Stimulated activated CD8-positive, alpha-beta memory T cell treated with anti-CD3 and anti-CD28 coated beads, Interleukin-4, amount 100 ng/mL, for 4 hours (primary cell): ENCODE measurements at places on chromosomes 2 and 18.

- DNase-seq: no peak
Measured at GRCh38 chr2:236205867-236206645, 37.9 kb upstream of the GBX2 start.

GRCh38 chr2:96642564-96643360, at the start of gene FER1L5:
FER1L5 (plus strand) TSS chr2:96642764; CDS start chr2:96642837, 73 bp downstream.
- no peak for DNase-seq

DNA sequence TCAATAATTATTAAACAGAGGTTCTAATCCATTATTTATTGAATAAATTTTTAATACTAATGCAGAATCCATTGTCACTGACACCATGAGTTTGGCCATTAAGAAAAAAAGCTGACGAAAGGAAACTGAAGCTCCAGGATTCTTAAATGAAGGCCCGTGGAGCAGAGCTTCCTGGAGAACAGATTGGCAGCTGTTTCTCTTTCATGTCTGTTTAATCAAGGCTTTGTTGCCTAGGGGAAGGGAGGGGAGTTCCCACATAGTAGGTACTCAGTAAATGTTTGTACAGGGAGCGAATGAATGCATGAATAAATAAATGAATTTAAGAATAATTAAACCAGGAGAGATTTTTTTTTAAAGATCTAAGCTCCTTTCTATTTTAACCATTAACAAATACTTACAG, 315.1 kb upstream of the KLHL29 start:
- DNase-seq: no peak

- no peak for DNase-seq
Measured at GRCh38 chr2:20671036-20671735, 4.2 kb downstream of the GDF7 start.

GRCh38 chr2:42252464-42252863, 83.3 kb downstream of the EML4 start:
- DNase-seq: peak; percentile 12

DNA sequence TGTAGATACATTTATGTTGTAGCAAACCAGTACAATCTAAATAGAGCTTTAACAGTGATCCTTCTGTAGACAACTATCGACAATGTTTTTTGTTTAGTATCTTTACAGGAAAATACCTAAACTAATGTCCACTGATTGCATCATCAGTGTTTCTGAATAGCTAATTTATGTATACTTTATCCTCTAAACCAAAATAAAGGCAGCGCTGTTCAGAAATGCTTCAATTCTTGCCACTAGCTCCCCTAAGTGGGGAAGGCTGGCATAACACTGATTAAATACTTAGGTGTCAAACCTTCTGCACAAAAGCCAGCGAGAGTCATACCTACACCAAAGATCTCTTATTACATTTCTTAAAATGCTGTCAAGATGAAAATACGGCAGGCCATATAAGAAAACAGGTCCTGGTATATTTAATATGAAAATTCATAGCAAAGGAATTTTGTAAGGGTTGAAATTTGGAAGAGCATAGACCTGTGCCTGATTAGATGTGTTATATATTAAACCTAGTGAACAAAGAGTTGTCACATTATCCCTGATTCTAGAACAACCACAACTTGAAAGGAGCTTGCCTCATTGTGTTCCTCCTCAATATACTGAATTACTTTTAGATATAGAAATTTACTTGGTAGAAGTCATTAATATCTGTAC, 1693.4 kb upstream of the SLC39A10 start:
- DNase-seq: no peak

DNA sequence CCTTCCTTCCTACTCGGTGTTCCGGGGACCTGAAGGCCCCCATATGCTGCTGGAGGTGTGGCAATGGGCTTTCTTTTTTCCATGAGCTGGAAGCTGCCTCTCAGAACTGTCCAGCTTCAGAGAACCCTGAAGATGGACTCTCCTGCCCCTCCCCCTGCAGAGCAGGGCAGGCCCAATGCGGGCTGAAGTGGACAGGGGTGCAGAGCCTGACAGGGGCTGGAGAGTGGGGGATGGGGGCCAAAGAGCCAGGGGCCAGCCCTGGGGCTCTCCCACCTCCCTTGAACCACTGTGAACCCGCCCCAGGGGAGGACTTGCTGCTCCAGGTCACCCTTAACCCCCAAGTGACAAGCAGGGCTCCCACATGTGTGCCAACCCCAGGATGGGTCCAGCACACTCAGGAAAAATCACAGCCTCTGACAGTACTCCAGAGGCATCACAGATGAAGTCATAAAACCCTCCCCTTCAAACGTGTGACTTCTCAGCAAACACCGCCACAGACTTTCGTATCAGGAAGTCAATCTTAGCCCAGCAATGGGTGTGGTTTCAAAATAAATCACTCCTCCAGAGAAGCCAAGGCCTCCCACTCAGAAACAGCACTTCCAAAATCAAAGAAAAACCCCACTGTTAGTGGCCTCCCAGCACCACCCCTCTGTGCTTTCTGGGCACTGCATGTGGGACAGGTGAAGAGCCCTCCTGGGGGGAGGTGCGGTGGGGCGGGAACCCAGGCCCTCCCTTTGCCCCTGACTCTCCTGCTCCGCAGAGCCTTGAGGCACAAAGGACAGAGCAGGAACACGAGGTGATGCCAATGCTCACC, 135.8 kb downstream of the HDAC4 start:
- DNase-seq: no peak

DNA sequence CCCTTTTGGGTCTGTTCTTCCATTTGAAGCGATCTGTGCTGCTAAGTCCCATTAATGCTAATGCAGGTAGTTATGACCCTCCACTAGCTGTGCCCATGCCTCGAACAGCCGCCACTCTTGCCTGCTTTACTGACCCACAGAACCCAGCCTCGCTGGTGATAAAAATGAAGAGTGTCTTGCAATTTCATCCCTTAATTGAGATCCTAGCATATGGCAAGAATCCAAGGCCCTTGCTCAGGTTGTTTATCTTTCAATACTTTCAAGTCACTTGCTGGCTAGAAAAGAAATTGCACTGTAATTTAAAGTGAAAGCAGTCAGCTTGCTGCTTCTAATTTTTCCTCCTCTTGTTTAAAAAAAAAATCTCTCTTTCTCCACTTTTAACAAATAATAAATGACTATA, 73.6 kb downstream of the ZNF521 start:
- no peak for DNase-seq

GRCh38 chr2:162217598-162217997, 25.6 kb downstream of the FAP start:
- DNase-seq: no peak

DNA sequence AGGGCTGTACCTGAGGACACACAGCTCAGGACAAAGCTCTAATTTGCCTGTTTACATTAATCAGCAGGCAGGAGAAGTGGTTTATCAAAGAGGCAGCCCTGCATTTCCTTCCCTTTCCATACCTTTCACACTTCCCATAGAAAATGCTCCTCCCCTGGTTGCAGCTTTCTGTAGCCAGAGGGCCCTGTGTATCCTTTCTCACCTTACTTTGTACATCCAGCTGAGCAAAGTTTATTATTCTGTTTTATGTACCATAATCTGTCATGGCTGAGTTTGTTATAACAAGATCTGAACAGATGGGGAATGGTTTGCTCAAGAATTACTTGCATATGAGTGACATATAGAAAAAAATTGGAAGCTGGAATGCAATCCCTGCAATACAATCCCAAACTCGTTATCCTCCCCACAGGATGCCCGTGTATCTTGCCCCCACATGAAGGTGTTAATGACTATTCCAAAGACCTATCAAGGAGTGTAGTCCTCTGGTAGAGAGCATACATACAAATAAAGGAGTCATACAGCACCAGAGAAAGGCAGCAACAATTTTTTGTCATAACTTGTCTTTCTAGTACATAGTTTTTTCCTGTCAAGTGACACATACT, 1025.8 kb upstream of the KLHL29 start:
- no peak for DNase-seq

DNA sequence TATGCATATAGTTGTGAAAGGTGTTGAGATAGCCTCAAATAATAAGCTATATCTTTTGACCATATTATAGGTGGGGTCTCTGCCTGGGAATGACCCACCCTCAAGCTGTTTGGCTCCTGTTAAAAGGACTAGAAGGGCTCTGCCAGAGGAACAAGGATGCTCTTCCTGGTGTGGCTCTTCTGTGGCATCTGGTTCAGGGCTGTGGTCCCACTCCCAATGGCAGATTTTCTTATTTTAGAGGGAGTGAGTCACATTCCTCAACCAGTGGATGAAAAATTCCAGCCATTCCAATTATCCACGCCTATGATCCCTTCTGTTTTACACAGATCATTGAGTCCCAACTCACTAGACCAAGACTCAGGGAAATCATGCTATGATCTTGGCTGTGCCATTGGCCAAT, 119.9 kb downstream of the PARD3B start:
- DNase-seq: no peak

GRCh38 chr2:15073664-15074063, 441.1 kb downstream of the LRATD1 start:
- no peak for DNase-seq

- no peak for DNase-seq
Measured at GRCh38 chr2:79189465-79189864, 29.9 kb upstream of the REG3A start.

GRCh38 chr2:154240921-154241379, 369.2 kb downstream of the GALNT13 start:
- DNase-seq: no peak

DNA sequence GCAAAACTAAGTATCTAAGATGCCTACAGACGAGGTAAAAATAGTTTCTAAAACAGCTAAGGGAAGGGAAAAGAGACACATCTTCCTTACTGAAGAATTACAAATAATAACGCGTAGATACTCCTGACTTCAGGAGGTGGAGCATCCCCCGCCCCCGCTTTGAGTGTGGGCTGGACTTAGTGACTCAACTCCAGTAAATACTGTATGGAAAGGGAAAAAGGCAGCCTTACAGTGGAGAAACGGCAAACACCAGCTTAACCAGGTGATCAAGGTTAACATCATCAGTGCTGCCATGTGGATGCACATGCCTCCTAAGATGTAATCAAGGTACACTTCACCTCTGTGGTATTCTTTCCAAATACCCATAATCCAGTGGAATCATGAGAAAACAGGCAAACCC, 47.9 kb downstream of the HADHB start:
- no peak for DNase-seq

- no peak for DNase-seq
Measured at GRCh38 chr2:11774600-11774999, 28.2 kb downstream of the LPIN1 start.

DNA sequence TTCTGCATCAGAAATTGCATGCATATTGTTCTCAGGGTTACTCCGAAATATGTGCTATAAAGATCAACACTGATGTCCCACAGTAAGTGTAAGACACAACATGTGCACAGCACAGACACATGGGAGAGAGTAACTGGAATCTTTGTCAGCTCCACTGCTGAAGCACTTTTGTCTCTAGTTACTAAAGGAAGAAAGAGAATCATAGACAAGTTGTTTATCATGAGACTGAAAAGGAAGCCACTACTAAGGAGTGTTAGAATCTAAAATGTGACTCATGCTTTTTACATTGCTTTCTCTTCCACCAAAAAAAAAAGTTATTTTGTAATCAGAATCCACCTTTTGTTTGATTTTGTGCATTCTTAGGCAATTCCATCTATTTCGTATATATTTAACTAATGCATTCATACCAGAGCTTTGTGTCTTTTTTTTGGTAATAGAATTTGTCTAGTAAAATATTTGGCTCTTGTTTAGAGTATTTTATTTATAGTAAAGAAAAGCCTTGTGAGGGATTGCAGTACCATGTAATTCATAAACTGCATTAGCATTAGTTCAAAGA, 502.4 kb downstream of the FBXO15 start:
- DNase-seq: no peak

GRCh38 chr2:173972165-173972564, 7.0 kb upstream of the SP3 start:
- no peak for DNase-seq

DNA sequence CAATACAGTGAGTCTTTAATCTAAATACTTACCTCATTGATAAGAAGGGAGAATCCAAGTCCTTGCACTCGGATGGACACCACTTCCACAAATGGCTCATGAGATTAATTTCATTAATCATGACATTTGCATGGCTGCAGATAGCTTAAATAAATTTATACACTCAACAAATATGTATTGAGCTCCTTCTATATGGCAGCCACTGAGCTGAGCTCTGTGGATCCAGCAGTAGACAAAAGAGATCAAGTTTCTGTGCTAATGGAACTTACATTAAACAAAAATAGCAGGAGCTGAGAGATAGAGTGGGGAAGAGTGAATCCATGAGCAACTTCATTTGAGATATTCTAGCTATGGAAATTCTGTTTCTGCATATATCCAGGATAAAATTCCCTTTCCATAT, 44.4 kb downstream of the RAB27B start:
- no peak for DNase-seq

GRCh38 chr2:42545841-42546390, 22.5 kb upstream of the MTA3 start:
- no peak for DNase-seq

DNA sequence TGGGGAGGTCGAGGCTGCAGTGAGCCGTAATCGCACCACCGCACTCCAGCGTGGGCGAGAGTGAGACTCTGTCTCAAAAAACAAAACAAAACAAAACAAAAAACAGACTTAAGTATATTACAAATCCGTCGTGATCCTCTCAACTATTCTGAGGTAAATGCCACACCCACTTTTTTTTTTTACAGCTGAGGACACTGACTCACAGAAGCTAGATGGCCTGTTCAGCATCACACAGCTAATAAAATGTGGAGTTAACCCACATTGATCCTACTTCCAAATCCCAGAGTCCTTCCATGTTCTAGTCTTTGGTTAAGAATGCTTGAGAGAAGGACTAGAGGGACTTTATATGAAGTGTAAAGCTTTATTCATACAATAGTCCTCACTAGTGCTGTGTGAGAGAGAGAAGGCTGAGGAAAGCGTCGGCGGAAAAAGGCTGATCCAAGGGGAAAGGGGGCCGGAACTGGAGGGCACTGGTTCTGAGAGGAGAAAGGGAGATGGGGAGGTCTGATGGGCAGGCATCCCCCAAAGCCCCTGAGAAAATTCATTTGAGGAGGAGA, 627 bp downstream of the RNF25 start:
- no peak for DNase-seq

GRCh38 chr18:76347341-76347740, 147.7 kb downstream of the ZNF516 start:
- no peak for DNase-seq

DNA sequence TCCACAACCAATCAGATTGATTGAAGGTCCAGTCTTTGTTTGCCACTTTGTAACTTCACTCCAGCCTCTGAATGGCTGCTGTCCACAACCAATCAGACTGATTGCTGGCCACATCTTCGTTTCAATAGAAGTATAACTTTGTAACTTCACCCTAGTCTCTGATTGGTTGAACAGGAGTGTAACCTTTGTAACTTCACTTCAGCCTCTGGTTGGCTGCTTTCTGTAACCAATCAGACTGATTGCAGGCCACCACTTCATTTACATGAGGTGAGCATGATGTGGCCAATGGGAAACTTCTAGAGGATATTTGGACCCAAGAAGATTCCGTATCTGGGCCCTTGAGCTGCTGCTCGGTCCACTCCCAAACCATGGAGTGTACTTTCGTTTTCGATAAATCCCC, 16.9 kb upstream of the ALPP start:
- DNase-seq: no peak

DNA sequence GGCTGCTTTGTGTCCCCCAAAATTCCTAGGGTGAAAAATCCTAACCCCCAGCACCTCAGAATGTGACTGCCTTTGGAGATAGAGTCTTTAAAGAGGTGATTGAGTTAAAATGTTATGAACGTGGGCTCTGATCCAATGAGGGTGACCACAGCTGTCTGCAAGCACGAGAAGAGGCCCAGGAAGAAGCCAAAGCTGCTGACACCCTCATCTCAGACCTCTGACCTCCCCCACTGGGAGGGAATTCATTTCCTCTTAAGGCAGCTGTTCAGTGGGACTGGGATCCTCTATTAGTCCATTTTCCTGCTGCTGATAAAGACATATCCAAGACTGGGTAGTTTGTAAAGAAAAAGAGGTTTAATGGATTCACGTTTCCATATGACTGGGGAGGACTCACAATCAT, 544.4 kb downstream of the DCDC2C start:
- no peak for DNase-seq
